ENCODE measurements at places on chromosomes 13 and 19.

DNA sequence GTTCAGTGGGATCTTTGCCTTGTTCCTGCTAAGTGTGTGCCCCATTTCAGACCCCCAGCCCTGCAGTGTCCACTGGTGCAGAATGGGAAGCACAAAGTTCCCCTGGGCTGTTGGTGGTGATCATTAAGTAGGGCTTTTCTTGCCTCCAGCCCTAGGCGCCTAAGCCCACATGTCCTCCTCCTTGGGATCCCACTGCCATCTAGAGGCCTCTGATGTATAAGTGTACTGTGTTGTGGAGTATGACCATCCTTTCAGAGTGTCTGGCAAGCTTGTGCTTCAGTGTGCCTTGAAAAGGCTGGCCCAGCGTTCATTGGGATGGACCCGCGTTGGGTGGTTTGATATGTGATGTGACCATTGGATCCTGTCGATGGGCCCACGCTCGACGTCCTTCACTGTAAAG, 71.2 kb downstream of the WASF3 start:
- DNase-seq: no peak

DNA sequence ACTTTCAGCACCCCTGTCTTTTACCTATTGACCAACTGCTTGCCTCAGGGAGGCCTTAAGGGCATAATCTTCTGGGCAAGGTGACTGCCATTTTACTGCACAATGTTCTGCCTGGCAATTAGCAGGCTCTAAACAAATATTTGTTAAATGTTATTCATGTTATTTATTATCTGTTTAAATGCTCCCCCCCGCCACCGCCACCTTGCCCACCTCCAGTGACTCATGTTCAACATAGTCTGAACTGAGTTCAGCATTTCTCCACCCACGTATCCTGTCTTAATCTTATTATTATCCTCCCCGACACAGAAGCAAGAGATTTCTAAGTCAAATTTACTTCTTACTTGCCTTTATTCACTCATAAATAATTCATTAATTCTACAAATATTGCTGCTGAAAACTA, 144.8 kb downstream of the LIG4 start:
- no peak for DNase-seq

GRCh38 chr19:23262920-23263319, 12.7 kb upstream of the ZNF724 start:
- no peak for DNase-seq

GRCh38 chr13:78317030-78317429, 286.3 kb downstream of the POU4F1 start:
- no peak for DNase-seq

DNA sequence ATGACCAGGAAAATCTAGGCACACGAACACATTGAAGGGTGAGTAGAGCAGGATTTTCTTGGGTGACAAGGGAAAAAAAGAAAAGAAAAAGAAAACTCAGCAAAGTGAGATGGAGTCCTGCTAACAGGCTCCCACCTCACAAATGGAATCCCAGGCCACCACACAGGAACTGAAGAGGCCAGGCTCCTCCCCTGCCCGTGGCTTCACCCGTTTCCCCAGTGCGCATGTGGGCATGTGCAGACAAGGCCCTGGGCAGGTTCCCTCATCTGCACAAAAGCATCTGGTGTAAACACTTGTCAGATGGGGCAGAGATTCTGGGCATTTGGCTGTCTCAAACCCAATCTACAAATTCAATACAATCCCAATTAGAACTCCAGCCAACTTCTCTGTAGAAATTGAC, 24.5 kb downstream of the CFAP97D2 start:
- no peak for DNase-seq

- DNase-seq: no peak
Observed at GRCh38 chr13:64912141-64912540, 2318.0 kb downstream of the PCDH9 start.

DNA sequence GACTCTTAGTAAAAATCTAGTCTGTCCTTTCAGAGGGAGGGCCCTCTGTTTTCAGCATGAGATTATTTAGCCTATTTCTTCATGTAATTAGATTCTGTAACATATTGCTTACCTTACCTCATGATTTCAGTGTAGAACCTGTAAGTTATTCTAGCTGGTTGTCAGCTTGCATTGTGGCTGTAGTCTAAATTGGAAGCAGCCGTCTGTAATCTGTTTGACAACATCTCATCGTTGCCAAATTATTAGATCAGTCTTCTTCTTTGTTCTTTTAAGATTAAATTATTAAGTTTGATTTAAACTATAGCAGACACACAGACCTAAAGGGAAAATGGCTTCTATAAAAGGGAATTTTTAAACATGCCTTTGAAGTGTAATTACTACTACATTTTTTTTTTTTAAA, 34.8 kb downstream of the SLAIN1 start:
- no peak for DNase-seq

Measured in activated naive CD8-positive, alpha-beta T cell treated with anti-CD3 and anti-CD28 coated beads, Interleukin-2, amount 50 U/mL, for 24 hours (primary cell).